ENCODE measurements at places on chromosomes 6 and 20.

DNA sequence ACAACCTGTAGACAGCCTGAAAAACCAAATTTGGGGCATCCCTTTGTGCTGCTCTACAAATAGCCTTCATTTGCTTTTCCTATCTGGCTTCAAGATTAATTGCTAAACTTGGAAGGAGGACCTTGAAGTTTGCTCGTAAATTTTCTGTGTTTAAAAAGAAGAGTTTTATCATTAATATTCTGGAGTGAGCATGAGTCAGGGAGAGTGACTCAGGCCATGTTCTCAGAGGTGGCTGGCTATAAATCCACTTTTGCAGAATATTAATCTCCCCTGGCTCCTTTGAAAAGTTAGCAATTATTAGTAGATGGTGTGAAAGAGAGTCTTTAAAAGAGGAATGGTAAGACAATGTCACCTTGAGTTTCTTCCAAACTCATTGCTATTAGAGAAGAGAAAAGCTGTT is 91.0 kb downstream of the ANKEF1 start:
- DNase-seq = no peak

DNA sequence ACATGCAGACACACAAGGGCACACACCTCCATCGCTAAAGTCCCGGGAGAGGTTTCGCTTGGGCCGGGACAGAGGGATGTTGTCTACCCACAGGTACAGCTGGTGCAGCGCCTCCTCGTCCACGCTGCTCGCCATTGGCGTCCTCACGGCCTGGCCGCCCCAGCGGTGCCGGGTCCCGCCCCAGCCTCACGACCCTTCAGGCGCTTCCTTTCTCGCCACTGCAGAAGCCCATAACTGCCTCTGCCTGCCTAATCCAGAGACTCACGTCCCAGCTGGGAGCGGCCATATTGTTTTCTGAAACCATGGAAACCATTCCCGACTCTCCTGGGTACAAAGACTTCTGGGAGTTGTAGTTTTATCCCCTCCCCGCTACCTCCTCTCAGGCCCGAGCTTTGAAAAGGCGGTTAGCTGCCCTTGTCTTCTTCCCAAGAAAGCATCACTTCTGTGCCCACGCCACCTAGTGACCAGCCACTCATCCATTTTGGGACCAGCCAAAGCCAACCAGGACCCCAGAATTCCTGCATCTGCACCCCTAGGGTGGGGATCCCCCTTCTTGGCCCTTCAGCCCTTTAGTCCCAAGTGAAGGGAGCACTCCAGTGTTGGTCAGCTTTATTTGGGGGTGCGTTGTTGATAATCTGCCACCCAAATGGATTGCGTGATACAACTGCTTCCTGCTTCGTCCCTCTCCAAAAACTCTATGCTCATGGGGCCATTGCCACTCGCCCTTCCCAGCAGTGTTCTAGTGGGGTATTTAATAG is at the start of gene SPEF1:
TSS of gene SPEF1 (minus strand) at position 296 of the 758 bp plus-strand sequence. CDS start at position 135, 161 bp downstream.
- peak; percentile 93 for DNase-seq

- no peak for DNase-seq
Measured at GRCh38 chr6:87136963-87137362, 18.4 kb upstream of the ZNF292 start.

DNA sequence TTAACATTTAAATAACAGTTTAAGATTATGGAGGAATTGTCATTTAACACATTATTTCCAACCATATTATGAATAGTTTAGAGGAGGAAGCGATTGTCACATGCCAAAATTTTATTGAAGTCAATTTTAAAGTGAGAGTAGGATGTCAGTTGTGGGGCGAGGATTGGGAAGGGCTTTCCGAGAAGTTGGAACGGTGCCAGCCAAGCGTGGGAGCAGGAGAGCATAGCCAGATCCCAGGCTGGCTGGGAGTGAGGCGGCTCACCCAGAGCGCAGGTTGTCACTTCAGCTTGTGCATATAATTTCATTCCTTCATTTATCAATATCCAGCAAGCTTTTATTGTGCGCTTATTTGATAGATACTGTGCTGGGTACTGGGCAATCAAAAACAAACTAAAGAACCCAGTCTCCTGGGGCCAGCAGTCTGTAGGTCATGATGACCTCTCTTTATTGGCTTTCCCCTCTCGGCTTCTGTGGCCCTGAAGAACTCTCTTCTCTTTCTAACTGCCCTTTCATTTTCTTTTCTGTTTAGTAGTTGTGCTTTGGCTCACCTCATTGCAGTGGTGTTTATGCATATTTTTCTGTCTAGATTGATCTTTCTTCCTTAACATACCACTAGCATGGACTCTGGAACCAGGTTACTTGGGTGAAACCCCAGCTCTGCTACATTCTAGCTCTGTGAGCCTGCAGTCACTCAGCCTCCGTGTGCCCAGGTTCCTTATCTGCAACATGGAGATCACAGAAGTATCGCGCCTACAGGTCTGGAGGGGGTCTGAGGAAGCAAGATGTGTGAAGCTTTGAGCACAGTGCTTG is 6.4 kb downstream of the CEP43 start:
- no peak for DNase-seq

- DNase-seq = no peak
Measured at GRCh38 chr6:12962529-12962928, 246.0 kb downstream of the PHACTR1 start.

Data from globus pallidus (tissue), 1 donor.